ENCODE measurements at places on chromosomes 2 and 18.

- no peak for DNase-seq
These were observed 529.2 kb downstream of the EPHA4 start for GRCh38 chr2:221042926-221043325.

GRCh38 chr2:40488927-40489677 lies 37.2 kb upstream of the SLC8A1 start:
- no peak for DNase-seq

DNA sequence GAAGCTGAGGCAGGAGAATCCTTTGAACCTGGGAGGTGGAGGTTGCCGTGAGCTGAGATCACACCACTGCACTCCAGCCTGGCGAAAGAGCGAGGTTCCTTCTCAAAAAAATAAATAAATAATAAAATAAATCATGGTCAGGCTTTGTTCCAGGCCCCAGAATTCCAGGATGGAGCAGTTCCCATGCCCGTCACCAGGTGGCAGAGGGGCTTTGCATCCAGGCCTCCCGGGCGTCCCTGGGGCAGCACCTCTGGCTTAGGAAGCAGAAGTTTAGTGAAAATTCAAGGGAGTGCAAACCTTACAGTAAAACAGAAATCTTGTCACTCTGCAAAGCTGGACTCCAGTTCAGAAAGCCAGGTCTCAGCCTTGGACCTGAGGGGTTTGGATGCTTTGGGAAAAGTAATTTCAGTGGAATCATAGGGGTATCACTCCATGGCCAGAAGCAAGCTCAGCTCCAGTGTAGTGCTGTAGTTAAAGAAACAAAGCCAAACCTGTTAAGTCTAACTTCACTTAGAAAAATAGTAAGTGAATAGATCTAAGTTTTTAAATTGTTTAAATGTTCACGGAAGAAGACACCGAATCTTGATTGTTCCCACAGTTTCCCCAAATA lies 512.7 kb downstream of the CMPK2 start:
- DNase-seq = no peak

DNA sequence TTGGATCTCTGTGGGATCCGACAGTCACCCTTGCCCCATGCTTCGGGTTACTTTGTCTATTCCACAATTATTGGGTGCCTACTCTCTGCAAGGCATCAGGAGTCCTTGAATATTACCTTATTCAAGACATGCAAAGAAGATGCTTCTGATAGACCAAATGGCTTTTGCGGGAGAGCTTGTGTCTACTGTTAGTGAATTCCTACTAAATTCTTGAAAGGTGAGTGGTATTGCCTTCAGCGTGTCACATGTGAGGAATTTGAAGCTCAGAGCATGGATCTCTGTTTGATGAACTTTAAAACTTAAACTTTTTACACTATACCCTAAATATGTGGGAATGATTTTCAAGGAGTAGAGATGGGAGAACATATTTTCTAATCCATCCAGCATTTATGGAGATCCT lies 184.4 kb downstream of the LTBP1 start:
- DNase-seq = no peak

GRCh38 chr2:222844323-222844722 lies 16.5 kb upstream of the ACSL3 start:
- DNase-seq = no peak

- DNase-seq = no peak
These were observed 22.0 kb upstream of the KCNF1 start for GRCh38 chr2:10889651-10890215.

DNA sequence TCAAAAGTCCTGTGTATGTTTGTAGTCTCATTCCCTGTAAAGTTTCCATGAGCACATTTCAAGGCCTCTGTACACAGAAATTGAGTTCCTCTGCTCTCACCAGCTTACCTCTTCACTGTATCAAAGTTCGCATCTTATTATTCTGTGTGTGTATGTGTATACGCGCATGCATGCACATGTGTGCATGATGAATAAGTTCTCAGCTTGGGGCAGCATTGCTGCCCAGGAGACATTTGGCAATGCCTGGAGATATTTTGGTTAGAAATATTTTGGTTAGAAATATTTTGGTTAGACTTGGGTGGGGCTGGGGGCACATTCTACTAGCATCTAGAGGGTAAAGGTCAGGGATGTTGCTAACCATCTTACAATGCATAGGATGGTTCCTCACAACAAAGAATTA lies 23.4 kb downstream of the TCF7L1 start:
- no peak for DNase-seq

GRCh38 chr2:62163106-62163831 lies 32.6 kb upstream of the B3GNT2 start:
- DNase-seq = no peak

DNA sequence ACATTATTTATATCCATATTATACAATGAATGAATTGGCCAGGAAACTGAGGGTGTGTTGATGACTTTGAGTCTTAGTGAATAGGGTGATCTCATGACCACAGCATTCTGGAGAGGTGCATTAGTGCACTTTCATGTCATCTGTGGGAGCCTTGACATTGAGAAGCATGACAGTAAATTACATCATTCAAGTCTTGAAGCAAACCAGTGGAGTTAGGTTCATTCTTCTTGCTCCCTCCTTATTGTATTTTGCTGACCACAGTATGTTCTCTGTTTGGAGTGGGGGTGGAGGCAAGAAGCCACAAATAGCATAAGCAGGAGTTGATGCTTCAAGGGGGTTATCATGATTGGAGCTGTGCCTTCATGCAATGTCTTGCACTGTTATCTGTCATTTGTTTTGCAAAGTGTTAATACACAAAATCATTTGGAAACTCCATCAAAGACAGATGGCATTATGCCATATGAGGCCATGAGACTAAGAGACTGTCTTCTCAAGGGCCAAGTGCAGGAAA lies 680.2 kb downstream of the NYAP2 start:
- no peak for DNase-seq

DNA sequence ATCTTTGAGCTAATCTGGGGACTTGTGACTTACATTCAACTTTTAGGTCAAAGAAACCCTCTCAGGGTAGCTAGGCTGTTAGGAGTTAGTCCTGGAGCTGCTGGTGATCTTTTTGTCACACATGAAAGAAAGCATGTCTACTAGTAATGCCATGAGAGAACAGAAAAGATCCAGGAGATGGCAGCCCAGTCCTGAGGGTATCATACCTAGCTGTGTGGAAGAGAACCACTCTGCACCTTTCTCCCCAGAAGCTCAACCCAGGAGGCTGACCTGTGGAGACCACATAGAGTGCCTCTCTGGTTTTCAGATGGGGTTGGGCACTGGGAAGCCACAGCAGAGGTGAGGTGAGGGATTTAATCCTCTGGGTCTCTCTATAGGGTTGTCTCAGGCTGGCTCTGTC lies 460.2 kb upstream of the UBE2E3 start:
- no peak for DNase-seq

GRCh38 chr2:103738108-103738507 lies 976.3 kb downstream of the TMEM182 start:
- DNase-seq = no peak

DNA sequence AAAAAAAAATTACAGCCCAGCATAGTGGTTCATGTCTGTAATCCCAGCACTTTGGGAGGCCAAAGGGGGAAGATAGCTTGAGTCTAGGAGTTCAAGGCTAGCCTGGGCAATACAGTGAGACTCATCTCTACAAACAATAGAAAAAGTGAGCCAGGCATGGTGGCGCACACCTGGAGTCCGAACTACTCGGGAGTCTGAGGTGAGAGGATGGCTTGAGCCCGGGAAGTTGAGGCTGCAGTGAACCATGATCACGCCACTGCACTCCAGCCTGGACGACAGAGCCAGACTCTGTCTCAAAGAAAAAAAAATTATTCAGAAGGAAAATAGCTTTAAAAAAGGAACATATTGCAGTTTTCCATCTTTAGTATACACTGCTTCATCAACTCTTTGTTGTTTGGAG lies 47.8 kb downstream of the CYP27C1 start:
- no peak for DNase-seq

DNA sequence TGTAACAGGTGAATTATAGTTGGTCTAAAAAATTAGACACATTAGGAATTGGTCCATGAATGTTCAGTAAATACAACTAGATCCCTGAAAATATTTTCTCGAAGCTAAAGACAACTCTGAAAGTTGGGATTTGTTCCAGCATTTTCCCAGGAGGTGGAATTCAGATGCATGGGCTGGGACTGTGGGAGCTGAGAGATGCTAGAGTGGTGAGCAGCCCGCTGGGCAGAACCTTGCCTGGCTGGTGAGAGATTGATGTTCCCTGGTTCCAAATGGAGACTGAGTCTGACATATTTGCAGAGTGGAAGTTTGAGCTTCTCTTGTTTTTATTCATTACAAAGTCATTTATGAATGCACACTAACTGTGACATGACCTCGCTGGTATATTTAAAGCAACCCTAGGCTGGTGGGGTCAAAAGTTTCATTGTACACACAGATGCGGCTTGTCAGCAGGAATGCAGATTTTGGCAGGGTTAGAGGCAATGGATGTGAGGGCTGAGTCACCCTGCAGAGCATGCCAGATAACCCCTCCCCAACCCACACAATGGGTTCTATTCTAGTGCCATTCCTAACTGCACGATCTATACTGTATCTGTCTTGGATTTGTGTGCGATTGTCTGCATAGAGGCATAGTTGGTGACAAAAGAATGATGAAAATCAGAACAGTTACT lies 23.5 kb upstream of the TMEM178A start:
- no peak for DNase-seq

DNA sequence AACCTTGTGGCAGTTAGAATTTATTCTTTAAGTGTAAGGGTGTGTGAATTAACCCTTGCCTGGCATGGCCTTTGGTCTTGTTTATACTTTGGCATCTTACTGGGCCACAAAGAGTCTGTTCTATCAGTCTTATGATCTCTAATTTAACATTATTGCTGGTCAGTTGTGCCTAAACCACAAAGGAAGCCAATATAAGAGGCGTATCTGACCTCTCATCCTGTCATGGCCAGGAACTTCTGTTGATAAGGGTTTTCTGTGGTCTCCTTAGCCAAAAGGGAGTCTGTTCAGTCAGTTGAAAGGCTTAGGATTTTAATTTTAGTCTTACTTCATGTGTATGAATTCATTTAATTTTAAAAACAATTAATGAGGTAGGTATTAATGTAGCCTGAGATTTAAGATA lies 127.2 kb downstream of the LRRTM4 start:
- no peak for DNase-seq

GRCh38 chr2:144553379-144553778 lies 33.5 kb upstream of the ZEB2 start:
- DNase-seq = no peak

DNA sequence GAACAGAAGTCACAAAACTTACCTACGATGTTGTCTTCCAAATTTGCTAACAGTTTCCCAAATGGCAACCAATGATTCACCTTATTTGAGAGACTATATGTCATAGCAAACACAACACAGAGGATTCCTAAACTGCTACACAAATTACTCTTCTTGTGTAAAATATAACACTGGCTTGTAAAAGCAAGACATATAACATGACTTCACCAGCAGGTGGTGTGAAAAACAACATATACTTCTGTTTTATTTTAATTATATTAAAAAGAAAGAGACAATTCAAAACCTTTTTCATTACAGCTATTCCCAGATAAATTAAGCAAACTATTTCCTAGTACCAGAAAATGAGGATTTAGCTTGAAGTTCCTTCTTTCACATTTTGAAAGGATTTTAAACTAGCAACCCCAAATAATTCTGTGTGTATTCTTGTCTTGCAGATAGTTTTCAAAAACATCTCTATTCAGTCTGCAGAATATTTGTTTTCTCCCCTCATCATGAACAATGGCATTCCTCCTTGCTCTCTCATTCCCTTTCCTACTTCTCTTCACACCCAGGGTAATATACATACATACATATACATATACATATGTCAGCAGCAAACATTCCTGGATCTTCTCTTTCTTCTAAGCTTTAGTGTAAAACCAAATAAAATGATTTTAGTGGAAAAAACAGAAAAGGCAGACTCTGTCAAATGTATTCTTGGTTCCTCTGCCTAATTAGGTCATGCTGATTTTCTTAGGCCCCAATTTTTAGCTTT lies 62.1 kb downstream of the SCN3A start:
- DNase-seq = no peak

DNA sequence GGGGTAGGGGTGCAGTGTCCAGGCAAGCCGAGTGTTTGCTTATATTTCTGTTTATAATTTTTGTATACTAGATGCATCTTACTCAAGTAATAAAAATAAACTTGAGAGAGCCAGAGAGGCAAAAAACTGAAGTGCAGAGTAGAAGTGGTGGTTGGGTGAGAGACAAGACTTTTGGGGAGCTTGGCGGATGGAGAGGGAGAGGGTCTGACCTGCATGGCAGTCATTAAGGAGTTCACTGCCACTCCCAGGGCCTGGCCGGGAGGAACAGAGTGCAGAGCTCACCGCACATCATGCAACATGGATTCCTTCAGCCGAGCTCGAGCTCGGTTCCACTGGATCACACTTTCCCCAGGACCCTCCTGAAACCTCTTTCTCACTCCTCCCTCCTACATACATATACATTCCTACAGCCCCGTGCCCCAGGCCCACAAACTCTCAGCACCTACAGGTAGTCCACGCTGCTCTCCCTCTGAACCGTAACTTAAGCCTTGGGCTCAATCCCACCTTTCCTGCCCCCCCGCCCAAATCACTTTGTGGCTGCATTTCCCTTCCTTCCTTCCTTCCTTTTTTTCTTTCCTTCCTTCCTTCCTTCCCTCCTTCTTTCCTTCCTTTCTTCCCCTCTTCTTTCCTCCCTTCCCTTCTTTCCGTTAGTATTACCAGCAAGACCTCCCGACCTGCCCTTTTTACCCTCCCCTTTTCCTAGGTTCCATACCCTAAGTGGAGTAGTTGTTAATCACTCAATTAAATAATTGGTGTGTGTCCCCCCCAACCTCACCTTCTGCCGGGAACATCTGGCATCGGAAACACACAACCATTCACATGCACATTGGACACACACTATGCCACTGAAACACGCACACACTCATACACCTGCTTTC lies 37.1 kb upstream of the ATP6V1B1 start:
- no peak for DNase-seq
